ENCODE measurements at places on chromosomes 12 and 14.

DNA sequence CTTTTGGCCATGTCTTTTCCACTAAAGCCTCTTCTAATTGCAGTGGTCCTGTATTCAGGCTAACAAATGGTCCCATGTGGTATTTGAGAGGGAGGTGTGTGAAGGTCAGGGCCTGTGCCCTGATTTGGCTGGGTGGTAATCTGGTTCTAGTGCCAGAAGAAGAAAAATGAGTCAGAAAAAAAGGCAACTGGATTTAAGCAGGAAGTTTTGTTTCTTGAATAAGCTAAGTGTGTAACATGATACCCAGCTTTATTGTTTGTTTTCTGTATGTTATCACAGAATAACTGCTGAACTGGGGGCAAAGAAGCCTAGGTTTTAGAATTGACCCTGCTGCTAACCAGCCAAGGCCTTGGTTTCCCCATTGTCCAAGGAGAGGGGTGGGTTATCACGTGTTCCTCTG is 134.0 kb downstream of the ANO6 start:
- no peak overlapping the region for H3K27ac ChIP-seq
- H3K4me3 ChIP-seq = no peak overlapping the region
- no peaks in the 10 kb centered on the region for H3K36me3 ChIP-seq
- no peak for DNase-seq

DNA sequence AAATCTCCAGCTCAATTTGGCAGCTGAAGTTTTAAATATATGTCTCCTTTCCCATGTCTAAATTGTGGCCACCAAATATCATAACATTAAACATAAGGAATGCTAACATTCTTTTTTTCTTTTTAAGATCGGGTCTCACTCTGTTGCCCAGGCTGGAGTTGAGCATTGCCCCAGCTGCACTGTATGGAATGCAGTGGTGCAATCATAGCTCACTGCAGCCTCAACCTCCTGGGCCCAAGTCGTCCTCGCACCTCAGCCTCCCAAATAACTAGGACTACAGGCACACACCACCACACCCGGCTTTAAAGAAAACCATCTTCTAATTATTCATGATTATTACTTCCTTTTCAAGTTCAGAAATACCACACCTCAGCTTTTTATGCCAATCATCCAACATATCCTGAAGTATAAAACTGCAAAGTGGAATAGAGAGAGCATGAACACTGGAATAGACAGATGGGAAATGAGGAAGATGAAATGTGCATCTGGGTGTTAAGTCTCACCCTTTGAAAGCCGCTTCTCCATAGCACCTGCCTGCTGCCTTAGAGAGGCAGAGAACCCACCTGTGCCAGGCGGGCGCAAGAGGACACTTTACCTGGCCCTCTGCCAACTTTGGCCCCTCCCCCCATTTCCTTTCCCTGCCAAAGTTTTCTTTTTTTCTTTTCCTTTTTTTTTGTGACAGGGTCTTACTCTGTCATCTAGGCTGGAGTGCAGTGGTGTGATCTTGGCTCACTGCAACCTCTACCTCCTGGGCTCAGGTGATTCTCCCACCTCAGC is 2.8 kb upstream of the EML1 start:
- H3K27me3 ChIP-seq = 0 out of 2 replicates have a peak, but pooled peaks cover 7% of the 10 kb centered on the region
- DNase-seq = no peak
- no peak overlapping the region for H3K4me3 ChIP-seq
- H3K4me1 ChIP-seq = peaks cover 9% of the 10 kb centered on the region

GRCh38 chr12:9334041-9334692 is 126.0 kb upstream of the PZP start:
- H3K27ac ChIP-seq = no peak overlapping the region
- H3K27me3 ChIP-seq = no peaks in the 10 kb centered on the region
- H3K4me3 ChIP-seq = no peak overlapping the region
- no peaks in the 10 kb centered on the region for H3K36me3 ChIP-seq
- no peaks in the 10 kb centered on the region for H3K4me1 ChIP-seq

- no peak for DNase-seq
- no peaks in the 10 kb centered on the region for H3K27me3 ChIP-seq
- H3K36me3 ChIP-seq = no peaks in the 10 kb centered on the region
- no peak overlapping the region for H3K27ac ChIP-seq
- H3K4me1 ChIP-seq = no peaks in the 10 kb centered on the region
Observed at GRCh38 chr14:105061428-105062047, 3.7 kb downstream of the GPR132 start.
